ENCODE measurements at places on chromosomes 1 and 21.

- no peak for DNase-seq
Observed at GRCh38 chr1:101203820-101204540, 32.8 kb upstream of the S1PR1 start.

DNA sequence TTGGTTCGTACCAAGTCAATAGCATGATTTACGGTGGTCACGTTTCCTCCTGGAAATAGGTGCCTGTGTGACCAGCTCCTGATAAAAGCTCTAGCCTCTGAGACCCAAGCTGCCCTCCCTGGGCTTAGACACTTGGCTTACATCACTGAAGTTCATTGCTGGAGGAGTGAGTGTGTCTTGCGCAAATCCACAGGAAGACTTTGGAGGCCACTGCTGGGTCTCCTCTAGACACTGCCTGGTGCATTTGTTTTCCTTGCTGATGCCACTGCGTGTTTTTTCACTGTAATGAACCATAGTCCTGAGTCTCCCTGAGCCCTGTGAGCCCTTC is 230.6 kb downstream of the DSCAM start:
- no peak for DNase-seq

- no peak for DNase-seq
Observed at GRCh38 chr21:29233611-29234540, 64.8 kb upstream of the BACH1 start.

DNA sequence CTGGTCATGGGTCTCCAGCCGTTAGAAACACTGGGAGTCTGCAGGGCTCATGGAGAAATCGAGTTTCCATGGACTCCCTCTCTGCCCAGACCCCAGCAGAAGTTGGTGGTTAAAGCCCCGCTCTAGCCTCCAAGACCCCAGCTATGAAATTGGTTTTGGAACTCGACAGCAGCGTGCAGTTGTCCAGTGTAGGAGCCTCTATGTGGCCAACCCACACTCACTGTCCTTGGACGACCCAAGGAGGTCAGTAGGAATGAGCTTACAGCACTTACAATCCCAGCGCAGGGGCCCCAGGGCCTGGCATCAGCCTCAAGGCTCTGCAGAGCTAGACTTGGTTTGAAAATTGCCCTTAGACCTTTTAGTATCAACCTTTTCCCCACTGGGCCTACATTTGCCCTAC is 3.2 kb upstream of the PRDM16 start:
- no peak for DNase-seq

DNA sequence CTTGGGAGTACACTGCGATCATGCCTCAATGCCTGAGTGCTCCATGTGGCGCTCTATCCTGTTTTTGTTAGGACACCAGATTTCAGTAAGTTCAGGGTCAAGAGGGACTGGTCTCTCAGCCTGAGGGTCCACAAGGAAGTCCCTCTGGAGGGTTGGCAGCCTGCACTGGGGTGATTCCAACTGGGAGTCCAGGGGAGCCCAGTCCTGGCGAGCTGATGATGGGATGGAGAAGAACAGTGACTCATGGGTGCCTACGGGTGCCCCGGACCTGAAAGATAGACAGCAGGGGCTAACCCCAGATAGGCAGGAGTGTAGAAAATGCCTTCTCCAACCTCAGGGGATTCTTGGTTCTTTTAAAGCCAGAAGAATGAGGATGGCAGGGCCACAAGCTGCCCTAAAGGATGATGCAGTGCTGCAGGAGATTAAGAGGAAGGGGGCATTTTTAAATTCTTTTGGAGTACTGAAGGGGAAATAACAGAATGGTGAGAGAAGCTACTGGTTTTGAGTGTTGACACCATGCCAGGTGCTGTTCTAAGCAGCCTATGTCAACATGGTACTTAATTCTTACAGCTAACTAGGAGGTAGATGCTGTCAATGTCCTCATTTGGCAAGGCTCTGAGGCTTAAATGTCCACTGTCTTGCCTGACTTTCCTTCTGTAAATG is 68.4 kb upstream of the TLR5 start:
- DNase-seq, result no peak

- no peak for DNase-seq
Observed at GRCh38 chr1:58927041-58927721, 143.3 kb upstream of the JUN start.

DNA sequence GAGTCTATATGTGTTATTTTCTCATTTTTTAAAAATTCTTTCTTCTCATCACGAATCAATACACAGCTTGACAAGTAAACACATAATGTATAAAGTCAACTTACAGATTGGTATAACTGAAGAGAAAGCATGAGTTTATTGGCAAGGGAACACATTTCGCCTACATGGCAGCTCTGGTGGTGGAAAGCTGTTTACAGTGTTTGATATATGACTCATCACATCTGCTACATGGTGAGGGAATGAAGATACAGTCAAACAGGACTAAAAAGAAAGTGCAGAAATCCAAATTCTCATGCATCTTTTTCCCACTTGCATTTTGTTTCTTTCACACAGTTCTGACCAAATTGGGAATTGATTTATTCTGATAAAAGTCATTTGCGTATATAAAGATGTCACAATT is 122.2 kb upstream of the ADGRL4 start:
- no peak for DNase-seq

DNA sequence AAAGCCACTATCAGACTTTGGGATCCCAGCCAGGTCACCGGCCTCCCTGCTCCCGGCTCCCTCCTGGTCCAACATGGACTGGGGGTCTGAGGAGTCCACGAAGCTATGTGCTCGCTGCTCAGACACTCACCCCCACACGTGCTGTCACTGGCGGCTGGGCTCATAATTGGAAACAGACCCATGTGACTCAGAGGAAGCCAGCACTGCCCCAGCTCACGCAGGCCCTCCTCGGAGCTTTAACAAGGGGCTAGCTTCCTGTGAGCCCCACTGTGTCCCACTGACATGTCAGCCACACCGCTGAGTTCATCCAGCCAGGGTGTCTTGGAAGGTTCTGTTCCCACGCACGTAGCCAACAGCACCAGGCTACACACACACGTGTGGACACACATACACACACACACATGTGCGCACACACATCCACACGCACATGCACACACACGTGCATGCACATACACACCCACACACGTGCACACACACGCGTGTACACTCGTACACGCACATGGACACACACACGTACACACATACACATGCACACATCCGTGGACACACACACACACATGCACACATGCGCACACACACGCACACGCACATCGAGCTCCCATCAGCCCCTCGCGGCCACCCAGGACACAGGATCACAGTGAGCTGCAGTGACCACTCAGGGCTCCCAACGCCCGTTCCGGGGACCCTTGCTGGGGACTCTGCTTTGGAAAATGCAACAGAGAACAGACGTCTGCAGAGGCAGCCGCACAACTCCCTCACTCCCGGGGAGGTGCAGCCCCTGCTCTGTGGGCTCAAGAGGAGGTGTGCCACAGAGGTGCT is 18.4 kb upstream of the COL6A2 start:
- peak; percentile 11 for DNase-seq

- DNase-seq, result peak; percentile 45
Observed at GRCh38 chr1:10939654-10940450, 72.6 kb upstream of the TARDBP start.

DNA sequence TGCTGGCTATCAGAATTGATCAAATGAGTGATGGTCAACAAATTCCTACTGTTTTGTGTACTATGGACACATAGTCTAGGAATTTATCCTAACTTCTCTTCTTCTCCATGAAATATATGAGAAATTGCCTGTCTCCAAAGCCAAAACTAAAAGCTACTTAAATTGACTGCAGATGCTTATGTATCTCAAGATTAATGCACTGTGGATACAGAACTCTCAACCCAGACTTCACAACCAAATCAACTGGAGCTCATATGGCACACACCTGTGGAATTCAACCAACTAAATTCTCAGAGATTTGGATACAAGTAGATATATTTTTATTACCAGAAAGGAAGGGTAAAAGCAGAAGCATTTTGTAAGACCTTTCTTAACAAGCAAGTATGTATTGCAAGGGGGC is 566.1 kb downstream of the LTN1 start:
- DNase-seq, result no peak

- DNase-seq, result no peak
Observed at GRCh38 chr1:220990427-220991339, 111.4 kb downstream of the HLX start.

DNA sequence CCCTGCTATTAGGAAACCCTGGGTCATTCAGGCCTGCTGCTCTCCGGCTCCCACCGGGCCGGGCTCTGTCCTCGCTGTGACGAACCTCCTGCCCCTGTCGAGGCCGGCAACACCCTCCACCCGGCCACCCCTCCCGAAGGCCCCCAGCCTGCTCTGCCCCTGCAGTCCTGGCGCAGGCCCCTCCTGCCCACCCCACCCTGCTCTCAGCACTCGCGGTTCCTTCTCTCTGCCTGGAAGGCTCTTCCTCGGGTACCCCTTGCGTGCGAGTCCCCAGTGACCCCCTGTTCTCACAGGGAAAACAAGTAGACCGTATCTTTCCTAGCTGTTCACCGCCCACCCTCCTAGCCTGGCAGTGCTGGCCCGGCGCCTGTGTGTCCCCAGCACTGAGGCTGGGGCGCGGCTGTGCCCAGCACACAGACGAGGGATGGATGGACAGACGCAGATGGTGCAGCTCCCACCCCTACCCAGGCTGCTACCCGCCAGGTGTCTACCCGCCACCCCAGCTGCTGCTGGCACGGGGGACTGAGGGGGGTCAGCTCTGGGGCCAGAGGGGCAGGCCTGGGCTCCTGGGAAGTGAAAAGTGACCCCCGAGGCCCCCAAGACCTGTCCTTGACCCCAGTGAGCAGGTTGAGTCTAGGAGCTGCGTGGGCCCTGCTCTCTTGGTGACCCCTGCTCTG is 3.1 kb upstream of the VWA1 start:
- DNase-seq, result no peak

DNA sequence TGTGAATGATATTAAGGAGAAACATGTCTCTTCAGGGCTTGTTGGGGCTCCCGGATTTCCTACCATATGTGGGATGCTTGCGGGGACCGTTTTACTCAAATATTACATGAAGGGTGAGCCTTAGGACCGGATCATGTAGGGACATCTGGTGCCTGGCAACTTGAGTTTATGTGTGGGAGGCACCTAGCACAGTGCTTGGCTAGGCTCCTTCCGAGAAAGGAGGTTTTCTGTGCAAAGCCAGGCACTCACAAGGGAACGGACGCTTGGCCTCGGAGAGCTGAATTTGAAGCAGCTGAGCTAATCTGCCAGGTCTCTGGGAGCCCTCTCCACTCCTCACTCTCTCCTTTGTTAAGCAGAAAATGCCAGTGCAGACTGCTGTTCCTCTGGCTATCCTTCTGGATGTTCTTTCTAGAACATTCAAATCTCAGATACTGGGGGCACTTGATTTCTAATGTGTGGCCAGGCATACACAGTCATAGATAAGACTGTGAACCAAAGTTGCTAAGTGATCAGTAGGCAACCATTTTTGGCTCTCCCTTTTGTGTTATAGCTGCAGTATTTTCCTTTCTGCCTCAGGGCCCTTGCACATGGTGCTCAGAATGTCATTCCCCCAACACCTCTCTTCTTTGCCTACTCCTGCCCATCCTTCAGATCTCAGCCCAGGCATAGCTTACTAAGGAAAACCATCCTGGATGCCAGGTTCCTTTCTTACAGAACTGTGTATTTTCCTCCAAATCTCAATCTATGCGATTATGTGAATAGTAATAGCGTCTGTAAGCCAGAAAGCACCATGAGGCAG is 216.6 kb upstream of the CSF3R start:
- no peak for DNase-seq

GRCh38 chr1:222784371-222784770 is 30.5 kb upstream of the DISP1 start:
- DNase-seq, result no peak

- no peak for DNase-seq
Observed at GRCh38 chr1:84619383-84620102, 45.3 kb upstream of the CTBS start.

- no peak for DNase-seq
Observed at GRCh38 chr1:157517016-157517415, 35.3 kb downstream of the FCRL5 start.

GRCh38 chr21:39918558-39918957 is 51.3 kb downstream of the PCP4 start:
- no peak for DNase-seq

DNA sequence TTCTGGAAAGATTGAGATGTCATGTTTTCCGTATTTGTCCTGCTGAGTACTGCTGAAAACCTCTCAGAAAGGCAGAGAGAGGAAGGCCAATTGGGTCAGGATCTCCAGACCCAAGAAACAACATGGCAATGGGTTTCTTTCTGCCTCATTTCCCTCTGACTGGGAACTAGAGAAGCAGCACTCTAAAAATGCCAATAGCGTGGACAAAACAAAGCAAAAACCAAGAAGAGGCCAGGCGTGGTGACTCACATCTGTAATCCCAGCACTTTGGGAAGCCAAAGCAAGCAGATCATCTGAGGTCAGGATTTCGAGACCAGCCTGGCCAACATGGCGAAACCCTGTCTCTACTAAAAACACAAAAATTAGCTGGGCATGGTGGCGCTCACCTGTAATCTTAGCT is 18.3 kb downstream of the TNFRSF9 start:
- no peak for DNase-seq

- no peak for DNase-seq
Observed at GRCh38 chr1:206021008-206021625, 2.6 kb downstream of the CTSE start.

DNA sequence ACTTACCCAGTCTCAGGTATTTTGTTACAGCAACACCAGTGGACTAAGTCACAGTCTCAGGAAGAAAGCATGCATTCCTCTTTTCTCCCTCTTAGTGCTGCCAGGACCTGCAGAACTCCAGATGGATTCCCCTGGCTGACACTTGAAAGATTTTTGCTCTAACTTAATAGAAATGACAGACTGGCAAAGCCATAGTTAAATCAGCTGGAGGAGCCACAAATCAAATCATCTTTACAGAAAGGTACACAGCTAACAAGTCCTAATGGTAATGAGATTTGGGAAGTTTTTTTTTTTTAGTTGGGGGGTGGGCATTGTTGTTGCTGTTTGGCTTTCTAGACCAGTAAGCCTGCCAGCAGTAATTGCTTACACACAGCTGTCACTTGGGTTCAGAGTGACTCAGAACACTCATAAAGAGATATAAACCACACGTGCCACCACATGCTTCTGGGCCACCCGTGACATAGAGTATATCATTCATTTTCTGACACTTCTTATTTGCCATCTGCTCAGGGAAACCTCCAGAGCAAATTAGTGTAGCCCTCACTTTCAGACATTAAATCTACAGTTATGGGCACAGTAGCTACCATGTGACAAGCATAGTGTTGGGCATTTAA is 72.4 kb downstream of the FH start:
- no peak for DNase-seq

GRCh38 chr1:220121791-220122530 is 28.0 kb downstream of the IARS2 start:
- no peak for DNase-seq

DNA sequence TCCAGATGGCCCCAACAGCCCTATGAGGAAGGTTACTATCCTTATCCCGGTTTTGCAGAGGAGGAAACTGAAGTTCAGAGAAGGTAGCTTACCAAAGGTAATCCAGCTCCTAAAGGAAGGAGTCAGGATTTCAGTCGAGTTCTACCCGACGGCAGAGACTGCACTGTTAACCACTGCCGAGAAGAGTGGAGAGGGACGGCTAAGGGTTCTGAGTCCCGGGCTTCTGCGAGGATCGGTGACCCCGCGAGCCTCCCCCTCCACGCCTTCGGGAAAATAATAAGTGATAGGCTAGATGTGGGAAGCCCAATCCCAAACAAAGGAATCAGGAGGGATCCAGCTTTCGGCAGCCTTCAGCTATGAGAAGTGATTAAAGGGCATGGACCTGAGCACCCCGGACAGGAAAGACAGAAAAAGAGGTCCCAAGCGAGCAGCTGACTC is 587 bp downstream of the TMEM53 start:
- DNase-seq, result no peak

GRCh38 chr1:89839516-89839915 is 18.7 kb downstream of the LRRC8D start:
- no peak for DNase-seq
